Gastrocnemius medialis (tissue), 4 donors: ENCODE measurements at places on chromosomes 13 and 19.

DNA sequence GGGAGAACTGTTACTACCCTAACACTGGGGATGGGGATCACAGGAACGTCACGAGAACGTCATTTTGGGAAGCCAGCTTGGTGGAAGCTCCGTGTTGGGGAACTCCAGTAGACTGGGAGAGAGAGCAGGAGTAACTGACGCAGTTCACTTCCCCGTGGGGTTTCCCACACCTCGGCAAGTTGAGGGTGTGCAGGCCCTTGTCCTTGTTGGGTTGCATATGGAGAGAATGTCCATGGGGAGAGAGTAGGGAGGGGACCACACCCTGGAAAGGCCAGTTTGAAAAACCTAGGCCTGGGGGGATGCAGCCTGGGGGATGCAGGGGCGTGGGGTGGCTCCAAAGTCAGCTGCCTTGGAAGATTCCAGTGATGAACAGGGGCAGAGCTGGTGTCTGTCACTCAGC is 50.7 kb upstream of the MCF2L start:
- no peak for DNase-seq

GRCh38 chr19:39913682-39914333 is 20.6 kb downstream of the FCGBP start:
- DNase-seq = no peak

GRCh38 chr13:72457151-72457550 is 270.3 kb downstream of the MZT1 start:
- no peak for DNase-seq

- DNase-seq = peak; percentile 60
Measured at GRCh38 chr13:20127562-20128458, 33.0 kb downstream of the GJA3 start.

DNA sequence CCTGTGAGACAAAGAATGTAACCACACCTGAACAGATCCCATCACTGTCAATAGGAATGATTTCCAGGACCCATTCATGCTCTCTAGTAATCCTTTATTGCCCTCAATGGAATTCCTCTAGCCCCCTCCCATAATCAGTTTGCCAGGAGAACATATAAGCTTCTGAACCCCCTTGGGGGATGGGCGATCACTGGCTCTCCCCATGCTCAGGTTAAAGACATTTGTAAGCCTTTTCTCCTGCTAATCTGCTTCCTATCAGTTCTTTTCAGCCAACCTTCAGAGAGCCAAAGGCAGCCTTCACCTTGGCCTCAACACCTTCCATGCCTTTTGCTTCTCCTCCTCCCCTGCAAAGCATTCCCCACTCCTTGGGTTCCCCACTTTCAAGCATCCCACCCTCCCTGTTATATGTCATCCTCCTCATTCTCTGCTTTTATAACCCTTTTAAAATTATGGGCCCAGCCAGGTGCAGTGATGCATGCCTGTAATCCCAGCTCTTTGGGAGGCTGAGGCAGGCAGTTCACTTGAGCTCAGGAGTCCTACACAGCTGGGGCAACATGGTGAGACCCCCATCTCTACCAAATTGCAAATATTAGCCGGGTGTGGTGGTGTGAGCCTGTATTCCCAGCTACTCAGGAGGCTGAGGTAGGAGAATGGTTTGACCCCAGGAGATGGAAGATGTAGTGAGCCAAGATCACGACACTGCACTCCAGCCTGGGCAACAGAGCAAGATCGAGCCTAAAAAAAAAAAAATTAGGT is 12.4 kb downstream of the DPRX start:
- DNase-seq = no peak

DNA sequence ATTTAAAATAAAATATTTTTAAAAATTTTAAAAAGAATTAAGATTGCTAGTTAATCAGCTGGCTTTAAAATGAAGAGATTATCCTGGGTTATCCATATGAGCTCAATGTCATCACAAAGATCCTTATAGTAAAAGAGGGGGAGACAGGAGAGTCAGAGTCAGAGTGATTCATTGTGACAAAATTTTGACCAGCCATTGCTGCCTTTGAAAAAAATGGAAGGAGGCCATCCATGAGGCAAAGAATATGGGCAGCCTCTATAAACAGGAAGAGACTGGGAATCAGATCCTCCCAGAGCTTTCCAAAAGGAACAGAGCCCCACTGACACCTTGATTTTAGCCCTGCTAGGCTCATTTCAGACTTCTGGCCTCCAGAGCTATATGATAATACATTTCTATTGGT is 9.3 kb upstream of the RUBCNL start:
- no peak for DNase-seq

GRCh38 chr19:34088292-34088691 is 84.0 kb upstream of the LSM14A start:
- DNase-seq = no peak

DNA sequence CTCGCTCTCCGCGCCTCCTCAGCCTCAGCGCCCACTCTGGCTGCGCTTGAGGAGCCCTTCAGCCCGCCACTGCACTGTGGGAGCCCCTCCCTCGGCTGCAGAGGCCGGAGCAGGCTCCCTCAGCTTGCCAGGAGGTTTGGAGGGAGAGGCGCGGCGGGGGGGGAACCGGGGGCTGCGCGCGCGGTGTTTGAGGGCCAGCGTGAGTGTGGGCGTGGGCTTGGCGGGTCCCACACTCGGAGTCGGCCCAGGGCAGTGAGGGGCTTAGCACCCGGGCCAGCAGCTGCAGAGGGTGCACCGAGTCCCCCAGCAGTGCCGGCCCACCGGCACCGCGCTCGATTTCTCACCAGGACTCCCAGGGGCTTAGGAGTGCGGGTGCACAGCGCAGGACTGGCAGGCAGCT is 1220.9 kb downstream of the PCDH9 start:
- DNase-seq = no peak

- no peak for DNase-seq
Measured at GRCh38 chr19:17074634-17075034, 618 bp downstream of the HAUS8 start.

DNA sequence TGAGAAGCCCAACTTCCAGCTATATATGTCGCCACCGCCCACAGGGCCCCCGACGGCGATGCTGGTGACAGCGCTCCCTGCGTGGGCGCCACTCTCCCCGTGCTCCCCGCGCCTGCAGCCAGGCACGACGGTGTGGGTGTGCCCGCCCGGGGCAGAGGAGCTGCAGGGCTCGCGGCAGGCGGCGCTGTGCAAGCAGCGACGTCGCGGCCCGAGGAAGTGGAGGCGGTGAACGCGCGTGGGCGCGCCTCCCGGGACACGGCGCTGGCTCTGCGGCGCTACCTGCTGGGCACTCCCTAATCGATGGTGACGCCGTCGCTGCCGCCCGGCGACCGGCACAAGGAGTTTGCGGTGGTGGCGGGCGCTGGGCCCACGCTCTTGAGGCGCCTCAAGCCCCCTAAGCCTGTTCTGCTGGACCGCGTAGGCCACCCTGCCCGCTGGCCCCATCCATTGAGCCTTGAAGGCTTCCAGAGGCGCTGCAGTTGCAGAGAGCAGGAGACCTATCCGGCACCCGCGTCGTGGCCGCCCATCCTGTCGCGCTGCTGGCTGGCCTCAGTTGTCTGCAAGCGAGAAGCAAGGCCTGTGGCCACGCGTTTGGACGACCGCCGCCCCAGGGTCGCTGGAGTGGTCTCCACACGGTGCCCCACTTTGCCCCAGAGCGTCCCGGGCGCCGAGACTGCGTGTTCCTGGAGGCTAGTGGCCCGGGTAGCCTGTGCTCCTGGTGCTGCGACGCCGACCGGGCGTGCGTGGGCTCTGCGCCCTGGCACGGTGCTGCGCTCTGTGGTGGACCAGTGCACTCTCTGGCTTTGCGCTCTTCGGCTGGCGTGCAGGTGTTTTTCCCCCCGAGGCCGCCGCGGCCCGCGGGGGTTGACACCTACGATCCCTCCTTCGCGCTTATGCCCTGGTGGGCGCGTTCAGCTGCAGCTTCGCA is 23.1 kb downstream of the LRFN3 start:
- DNase-seq = no peak

DNA sequence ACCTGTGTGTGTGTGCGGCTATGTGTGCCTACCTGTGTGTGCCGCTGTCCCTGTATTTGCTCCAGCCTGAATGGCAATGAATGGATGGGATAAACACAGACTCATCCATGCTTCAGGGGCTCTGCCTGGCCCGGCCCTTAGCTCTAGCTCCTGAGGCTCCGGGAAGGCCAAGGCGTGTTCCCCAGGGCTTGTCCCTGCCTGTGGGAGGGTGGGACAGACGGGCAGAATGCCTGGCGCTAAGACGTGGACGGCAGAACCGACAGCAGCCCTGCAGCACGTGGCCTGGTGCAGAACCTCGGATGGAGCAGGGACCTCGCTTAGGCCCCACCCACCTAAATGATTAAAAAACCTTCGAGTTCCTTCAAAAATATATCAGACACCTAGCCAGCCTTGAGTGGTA is 57.8 kb upstream of the C13orf46 start:
- DNase-seq = no peak

- no peak for DNase-seq
Measured at GRCh38 chr13:20561741-20562140, 5.2 kb upstream of the IFT88 start.

GRCh38 chr13:95099541-95099940 is 201.7 kb downstream of the ABCC4 start:
- no peak for DNase-seq

- no peak for DNase-seq
Measured at GRCh38 chr13:113149711-113150549, 8.5 kb upstream of the PROZ start.

DNA sequence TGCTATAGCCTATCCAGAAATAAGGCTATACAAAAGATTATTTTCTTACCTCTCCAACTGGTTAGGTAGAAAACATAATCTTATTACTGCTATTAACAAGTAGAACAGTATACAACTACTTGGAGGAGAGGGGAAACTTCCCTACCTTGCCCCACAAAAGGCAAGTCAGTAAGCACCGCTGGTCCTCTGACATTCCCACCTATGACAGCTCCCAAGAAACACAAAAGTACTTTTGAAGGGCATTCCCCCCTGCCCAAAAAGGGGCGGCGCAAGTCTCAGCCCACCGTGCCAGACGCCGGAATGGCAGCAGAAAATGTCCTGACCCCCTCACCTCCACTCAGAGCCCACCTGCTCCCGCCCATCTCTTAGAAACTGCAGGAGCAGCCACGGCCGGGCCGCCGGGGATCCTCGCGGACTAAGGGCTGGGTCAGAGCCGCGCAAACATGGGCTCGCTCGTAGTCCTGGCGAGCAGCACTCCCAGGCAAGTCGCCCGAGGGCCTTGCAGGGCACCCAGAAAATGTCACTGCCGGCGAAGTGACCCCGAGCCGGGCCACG is 437 bp downstream of the SUCLA2 start:
- DNase-seq = peak; percentile 30

GRCh38 chr19:1000095-1000494 is at the start of gene GRIN3B:
TSS of gene GRIN3B (plus strand) at chr19:1000419. CDS start at chr19:1000438, 19 bp downstream.
- no peak for DNase-seq

- peak; percentile 79 for DNase-seq
Measured at GRCh38 chr13:113083402-113084061, 22.1 kb upstream of the F7 start.

DNA sequence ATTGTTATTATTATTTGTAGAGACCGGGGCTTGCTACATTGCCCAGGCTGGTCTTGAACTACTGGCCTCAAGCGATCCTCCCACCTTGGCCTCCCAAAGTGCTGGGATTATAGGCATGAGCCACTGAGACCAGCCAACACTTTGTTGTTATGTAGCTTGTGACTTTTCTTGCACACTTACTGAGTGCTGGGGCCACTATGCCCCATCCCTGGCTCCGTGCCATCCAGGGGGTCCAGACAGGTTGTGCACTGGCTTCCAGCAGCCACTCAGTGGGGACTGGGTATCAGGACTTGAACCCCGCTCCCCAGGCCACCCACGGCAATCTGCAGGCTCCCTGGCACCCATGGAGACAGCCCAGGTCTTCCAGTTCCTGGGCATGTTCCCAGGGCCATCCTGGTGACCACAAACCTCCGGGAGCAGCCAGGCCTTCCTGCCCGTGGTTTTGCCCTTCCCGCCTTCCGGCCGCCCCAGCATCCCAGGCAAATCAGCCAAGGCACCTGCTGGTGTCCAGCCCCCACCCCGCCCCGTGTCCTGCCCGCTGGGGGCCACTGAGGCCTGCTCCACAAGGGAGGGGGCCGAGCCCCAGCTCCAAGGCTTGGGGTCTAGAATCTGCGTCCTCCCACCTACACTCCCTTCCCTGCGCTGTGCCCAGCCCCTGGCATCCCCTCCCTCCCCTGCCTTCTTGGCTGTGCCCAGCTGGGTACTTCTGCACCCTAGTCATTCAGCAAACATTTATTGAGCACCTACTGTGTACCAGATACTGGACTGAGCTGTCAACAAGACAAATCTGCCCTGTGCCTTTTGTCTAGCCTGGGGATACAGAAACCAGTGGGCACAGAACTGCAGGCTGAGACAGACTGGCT is 23.7 kb upstream of the SEMA6B start:
- DNase-seq = no peak

- DNase-seq = peak; percentile 64
Measured at GRCh38 chr13:36163809-36164308, 32.7 kb upstream of the DCLK1 start.

DNA sequence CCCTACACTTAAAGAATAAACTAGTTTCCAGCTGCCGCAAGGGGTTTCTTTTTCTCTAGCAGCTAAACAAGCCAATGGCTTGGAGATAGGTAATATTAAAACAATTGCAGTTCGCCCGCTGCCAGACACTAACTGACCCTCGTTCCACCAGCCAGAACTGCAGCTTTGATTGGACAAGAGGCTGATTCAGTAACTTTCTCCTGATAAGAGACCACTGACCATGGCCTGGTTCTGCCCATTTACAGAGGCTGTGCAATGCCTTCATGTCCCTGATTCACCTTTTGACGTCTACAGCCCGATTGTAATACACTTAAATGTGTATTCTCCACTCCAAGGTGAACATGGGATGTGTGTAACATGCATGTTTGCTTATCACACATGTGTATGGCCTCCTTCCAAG is 12.8 kb upstream of the C19orf12 start:
- no peak for DNase-seq

GRCh38 chr13:27077451-27077850 is 94.2 kb downstream of the USP12 start:
- DNase-seq = no peak

DNA sequence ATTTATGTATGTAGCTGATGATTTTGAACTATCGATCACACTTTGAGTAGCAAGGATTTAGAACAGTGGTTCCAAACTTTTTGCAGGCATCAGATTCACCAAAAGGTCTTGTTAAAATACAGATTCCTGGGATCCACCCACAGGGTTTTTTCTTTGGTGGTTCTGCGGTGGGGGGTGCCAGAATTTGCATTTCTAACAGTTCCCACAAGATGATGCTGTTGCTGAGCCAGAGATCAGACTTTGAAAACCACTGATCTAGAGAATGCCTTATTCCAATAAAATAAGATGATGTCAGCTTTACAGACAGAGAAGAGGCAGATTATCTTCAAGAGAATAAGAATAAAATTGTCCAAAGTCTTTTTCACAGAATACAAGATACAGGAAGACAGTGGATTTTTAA is 80.9 kb upstream of the SHISA2 start:
- DNase-seq = no peak

GRCh38 chr13:44819245-44819644 is 170.0 kb downstream of the NUFIP1 start:
- DNase-seq = no peak
